Occipital lobe (tissue), 3 donors: ENCODE measurements at places on chromosomes 6 and 20. TPM values are rescaled to one million over a fixed set of nuclear protein-coding genes. Genes with fewer than 3 reads are reported as not detected.

WASF1 gene
- 88.3 TPM for total RNA-seq

SPAG4 gene
- total RNA-seq = 1.4 TPM

DNAH8 gene
- total RNA-seq = under 0.01 TPM

PTCRA gene
- total RNA-seq = not detected

TSPO2 gene
- total RNA-seq = not detected

IPCEF1 gene
- total RNA-seq = 29.5 TPM

DAAM2 gene
- total RNA-seq = 14.0 TPM

KCNK17 gene
- total RNA-seq = not detected

TCF21 gene
- total RNA-seq = not detected

TUBB1 gene
- 0.47 TPM for total RNA-seq

PCMTD2 gene
- 129 TPM for total RNA-seq

LY6G6C gene
- total RNA-seq = 0.31 TPM

NKX2-2 gene
- 0.31 TPM for total RNA-seq

TRIM10 gene
- total RNA-seq = 0.31 TPM

STMND1 gene
- total RNA-seq = not detected

UNC93A gene
- total RNA-seq = not detected

TMC2 gene
- 1.7 TPM for total RNA-seq

GNAS-AS1 gene
- total RNA-seq = 0.94 TPM

FAM209A gene
- not detected for total RNA-seq

NFKBIE gene
- total RNA-seq = 7.8 TPM

SLC2A10 gene
- 7.5 TPM for total RNA-seq

SRSF6 gene
- 33.7 TPM for total RNA-seq

UBD gene
- total RNA-seq = 0.47 TPM

CLPSL2 gene
- total RNA-seq = not detected
